ENCODE measurements at places on chromosomes 6 and 20.

- DNase-seq = no peak
Measured at GRCh38 chr20:40427026-40427425, 262.0 kb downstream of the MAFB start.

DNA sequence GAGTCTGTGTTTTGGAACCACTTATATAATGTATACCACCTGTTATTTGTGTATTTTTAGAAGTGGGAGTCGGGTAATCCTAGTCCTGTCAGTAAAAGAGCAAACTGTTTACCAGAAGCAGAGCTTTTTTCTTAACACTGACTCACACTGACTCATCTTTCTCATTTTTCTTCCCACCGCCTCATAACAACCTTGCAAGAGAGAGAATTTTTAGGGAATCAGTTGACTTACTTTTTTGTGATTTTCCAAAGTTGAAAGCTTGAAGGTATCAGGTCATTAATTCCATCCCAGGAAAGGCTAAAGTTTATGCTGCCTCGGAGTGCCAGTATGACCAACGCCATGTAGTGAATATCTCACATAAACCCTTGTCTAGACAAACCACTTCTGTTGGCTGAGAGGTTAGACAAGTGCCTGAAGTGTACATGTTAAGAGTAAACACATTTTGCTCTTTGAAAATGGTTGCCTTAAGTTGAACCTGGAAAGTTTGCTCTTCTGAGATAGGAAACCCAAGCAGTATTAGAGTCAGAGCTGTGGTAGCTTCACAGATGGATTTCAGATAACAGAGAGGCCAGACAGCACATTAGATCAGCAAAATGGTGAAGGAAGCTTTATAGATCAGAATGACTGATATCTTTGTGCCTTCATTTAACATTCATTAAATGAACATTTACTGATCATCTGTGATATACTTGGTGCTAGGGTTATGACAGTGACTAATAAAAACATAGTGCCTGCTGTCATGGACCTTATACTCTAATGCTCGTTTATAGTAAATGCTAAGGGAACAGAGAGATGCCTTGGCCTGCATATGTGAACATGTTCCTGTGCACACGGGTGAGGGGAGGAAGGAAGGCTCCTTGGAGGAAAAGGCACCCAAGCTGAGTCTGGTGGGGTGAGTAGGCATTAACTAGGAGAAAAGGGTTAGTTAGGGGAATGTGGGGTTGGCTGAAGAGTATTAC is 29.1 kb upstream of the PKIG start:
- DNase-seq = no peak

GRCh38 chr6:127103482-127103881 is 15.0 kb upstream of the RSPO3 start:
- no peak for DNase-seq

DNA sequence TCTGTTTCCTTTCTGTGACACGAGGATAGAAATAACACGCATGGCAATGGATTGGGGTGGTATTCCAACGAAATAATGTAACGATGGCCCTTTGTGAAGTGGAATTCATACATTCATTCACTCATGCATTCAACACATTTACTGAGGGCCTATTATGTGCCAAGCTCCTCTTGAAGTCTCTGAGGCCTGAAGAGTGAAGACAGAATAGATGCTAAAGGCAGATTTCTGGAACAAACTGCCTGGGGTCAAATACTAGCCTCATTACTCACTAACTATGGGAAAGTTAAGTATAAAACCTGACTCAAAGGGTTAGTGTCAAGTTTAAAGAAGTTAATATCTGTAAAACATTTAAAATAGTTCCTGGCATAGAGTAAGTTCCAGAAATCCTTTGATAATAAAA is 279.6 kb upstream of the SULF2 start:
- no peak for DNase-seq

GRCh38 chr6:3165631-3166534 is 8.5 kb upstream of the TUBB2A start:
- peak; percentile 47 for DNase-seq

DNA sequence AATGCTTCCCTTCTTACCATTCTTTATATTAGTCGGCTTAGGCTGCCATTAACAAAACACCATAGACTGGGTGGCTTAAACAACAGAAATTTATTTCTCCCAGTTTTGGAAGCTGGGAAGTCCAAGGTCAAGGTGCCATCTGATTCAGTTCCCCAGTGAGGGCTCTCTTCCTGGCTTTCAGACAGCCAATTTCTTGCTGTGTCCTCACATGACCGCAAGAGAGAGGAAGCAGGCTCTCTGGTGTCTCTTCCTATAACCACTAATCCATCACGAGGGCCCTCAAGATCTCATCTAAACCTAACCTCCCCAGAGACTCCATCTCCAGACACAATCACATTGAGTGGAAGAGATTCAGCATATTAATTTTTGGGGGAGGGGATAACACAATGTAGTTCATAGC is 193.0 kb upstream of the SGK1 start:
- DNase-seq = no peak

DNA sequence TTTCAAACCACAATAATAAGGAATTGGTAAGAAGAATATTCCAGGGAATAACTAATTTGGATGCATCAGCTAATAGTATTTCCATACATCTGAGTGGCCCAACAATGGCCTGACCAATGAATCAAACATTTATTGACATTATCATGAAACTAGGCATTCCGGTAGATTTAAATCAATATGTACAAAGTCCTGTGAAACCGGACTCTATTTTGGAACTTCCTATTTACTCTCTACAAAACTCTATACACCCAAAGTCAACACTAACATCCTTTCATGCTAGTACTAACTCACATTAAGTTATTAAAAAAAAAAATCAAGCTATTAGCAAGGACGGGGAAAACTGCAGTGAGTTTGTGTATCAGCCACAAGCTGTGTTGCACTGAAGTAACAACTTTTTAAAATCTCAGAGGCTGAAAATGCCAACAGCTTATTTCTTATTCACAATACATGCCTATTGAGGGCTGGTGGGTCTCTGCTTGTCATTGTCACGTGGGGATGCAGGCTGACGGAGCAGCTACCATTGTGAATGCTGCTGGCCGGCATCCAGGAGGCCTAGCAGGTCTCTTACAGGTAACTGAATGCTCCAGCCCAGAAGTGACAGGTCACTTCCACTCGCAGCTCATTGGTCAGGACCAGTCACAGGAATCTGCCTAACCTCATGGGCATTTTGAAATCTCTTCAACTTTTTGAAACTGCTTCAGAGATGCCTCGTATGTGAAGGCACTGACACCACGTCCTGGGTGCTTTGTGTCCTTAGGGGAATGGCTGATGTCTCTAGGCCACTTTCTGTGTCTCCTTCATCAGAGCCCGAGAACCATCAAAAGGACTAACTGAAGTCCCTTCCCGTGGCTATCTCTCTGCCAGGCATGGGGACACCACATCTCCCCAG is 76.3 kb downstream of the SLC22A23 start:
- no peak for DNase-seq

DNA sequence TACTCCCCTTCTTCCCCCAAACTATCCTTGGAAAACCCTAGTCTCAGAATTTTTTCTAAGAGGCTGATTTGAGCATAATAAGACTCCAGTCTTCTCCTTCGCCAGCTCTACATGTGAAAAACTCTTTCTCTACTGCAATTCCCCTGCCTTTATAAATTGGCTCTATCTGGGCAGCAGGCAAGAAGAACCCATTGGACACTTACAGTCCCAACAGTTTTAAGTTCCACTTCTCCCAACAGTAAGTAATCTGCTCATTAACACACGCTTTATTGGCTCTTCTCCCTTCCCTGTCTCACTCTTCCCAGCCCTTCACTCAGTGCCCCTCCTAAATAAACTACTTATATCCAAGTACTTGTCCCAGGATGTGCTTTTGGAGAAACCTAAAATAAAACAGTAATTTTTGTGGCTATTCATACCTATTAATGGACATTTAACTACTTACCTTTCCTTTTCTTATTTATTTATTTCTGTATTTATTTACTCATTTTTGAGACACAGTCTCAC is 11.1 kb upstream of the DDR1 start:
- DNase-seq = no peak

- DNase-seq = no peak
Measured at GRCh38 chr20:38299963-38300362, 4.0 kb upstream of the BPI start.

- no peak for DNase-seq
Measured at GRCh38 chr6:123962508-123962907, 158.8 kb downstream of the NKAIN2 start.

- DNase-seq = no peak
Measured at GRCh38 chr6:164152611-164153010, 738.1 kb downstream of the QKI start.

DNA sequence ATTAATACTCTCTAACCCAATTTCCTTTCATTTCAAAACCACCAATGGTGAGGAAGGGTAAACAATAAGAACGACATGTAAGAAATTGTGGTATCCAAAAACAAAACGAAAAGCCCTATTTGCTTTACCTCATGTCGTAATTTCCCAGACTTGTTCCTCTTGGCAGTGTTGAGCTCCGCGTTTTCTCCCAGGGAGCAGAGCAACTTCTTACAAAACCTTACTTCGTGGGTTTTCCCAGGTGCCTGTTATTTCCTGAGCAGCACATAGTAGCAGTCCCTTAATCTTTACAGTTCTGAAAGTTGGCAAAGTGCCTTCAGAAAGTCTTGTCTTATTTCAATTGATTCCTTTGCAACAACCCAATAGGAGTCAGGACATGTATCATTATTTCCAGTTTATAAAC is 207.9 kb upstream of the MARCKS start:
- no peak for DNase-seq

DNA sequence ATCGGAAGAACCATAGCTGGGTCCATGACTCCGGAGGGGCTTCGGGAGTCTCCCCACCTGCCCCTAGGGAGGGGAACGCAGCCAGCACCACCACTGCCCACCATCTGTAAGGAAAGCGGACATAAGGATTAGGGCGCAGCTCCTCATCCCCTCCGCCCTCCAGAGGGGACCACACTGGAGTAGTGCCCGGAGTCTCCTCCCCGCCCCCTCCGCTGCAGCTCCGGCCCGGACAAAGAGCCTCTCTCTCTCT is 628 bp downstream of the SLC35B2 start:
- no peak for DNase-seq

- no peak for DNase-seq
Measured at GRCh38 chr6:79872303-79872702, 75.0 kb downstream of the ELOVL4 start.

GRCh38 chr6:47669684-47670513 is 28.5 kb upstream of the ADGRF4 start:
- no peak for DNase-seq

GRCh38 chr6:35173427-35174087 is 32.4 kb upstream of the TCP11 start:
- no peak for DNase-seq

- no peak for DNase-seq
Measured at GRCh38 chr6:134467620-134468019, 149.7 kb upstream of the SGK1 start.

- DNase-seq = no peak
Measured at GRCh38 chr6:53922539-53922981, 127.8 kb downstream of the LRRC1 start.

DNA sequence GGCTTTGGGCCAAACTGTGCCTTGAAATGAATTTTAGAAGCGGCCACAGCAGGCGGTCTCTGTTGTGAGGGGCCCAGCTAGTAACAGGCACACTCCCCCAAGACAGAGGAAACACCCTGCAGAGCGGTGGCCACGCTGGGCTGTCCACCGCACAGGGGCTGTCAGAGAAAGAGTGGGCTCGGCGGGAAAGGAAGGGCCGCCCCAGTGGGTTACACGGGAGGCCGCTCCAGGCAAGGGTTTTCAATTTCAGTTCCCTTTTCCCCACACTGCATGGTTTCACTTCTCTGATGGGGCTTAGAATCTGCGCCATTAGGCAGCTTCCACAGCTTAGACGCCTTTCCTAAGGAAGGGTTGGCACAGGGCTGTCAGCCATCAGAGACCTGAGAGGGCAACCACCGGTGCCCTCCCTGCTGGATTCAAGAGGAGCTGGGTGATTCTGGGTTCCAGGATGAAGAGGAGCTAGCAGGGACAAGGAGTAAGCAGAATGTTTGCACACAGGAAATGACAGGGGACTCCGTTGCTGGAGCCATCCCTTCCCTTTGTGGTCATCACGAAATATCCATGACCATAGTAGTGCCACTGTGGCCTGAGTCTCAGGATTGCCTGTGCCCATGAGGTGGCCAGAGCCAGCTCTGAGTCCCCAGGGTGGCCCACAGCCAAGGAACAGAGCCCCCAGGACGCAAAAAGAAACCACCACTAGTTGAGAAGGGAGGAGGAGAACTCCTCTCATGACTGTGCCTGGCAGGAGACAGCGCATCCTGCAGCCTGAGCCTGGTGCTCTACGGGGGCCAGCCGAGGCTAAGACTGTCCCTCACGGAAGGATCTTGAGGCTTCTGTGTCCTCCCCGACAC is 282.7 kb downstream of the NRN1 start:
- DNase-seq = no peak

DNA sequence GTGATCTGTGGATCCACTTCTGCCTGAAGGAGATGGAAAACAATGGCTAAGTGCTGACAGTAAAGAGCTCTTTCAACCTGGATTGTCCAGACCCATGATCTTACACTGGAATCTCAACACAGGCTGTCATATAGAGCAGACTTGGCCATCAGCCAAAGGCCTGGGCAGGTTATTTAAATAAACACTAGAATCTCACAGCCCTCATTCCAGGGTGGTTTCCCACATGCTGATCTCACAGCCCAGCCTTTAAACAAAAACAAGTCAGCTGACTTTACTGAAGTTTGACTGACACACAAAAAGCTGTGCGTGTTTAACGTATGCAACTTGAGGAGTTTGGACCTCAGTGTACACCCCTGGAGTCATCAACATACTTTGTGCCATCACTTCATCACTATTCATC is 28.4 kb downstream of the SYNDIG1 start:
- DNase-seq = no peak

DNA sequence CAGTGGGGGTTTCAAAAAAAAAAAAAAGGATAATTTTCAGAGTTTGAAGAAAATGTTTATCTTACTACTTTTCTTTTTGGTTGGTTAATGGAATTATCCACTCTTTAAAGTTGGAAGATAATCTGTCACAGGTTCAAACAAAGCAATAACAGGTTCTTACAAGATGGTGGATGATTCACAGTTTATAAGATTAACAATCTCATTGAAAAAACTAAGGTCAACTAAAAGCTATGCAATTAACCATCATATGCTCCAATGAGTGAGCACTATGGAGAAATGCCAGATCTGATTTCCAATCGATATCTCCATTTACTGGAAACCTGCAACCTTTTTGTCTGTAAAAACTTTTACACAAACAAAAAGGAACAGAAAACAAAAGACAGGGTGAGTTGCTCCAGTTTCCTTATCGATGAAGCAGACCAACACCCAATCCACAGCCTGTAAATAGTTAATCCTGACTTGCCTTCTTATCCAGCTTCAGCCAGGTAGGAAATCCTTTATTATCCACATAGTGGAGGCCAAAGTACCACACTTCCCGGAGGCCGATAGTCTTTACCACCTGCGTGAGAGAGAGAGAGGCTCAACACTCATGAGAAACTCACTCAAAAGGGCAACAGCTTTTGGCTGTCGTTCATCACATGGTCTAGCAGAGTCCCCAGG is 32.4 kb downstream of the EZR start:
- DNase-seq = no peak

- DNase-seq = no peak
Measured at GRCh38 chr6:104680539-104680938, 179.2 kb downstream of the HACE1 start.
